ENCODE measurements at places on chromosomes 2 and 18. TPM values are rescaled to one million over a fixed set of nuclear protein-coding genes. Genes with fewer than 3 reads are reported as not detected.

The MAT2A gene
- 177 TPM for total RNA-seq

The RFX8 gene
- 1.2 TPM for total RNA-seq

- DNase-seq = no peak
Measured at GRCh38 chr2:156399950-156400705, 36.1 kb upstream of the GPD2 start.

- DNase-seq = no peak
Measured at GRCh38 chr2:206079699-206080465, 6.1 kb downstream of the INO80D start.

DNA sequence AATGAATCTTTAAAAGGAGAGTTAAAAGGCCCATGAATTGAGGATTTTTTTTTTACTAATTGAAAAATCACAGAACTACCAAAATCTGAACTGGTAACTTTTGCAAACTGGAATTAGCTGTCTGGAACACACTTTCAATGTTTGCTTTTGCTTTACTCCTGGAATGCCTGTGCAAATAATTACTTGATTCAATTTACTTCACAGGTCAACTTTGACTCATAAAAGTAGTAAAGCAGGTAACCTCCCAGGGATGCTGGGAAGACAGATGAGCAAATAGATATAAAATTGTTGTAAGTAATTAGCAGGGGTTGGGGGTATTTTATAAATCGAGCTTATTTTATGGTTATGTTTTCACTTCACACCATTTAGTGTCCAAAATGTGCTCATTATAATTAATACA is 398.3 kb upstream of the HNRNPA3 start:
- DNase-seq = no peak

DNA sequence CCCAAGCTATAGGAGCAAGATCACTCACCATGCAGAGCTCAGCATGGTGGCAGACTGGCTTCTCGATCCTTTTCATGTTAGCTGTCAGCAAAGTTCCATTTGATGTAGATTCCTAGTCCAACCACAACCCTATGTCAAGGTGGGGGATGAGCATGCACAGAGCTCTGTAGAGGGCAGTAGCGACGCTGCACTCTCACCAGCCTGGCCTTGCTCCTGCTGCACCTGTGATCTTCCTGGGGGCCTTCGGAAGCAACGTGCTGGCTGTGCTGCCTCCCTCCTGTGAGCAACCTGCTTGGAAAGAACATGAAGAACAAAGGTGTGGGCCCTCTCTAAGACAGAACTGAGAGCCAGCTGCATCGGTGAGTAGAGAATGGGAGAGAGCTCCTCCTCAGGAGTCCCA is 479.4 kb upstream of the MYT1L start:
- DNase-seq = peak; percentile 62

All from vagina (tissue), 2 donors.